ENCODE measurements at places on chromosomes 12 and 14.

- DNase-seq, result no peak
Observed at GRCh38 chr12:125704803-125705202, 639.6 kb downstream of the AACS start.

GRCh38 chr14:73953731-73954130 is 3.6 kb downstream of the COQ6 start:
- DNase-seq, result no peak

GRCh38 chr12:23350808-23351207 is 598.7 kb downstream of the SOX5 start:
- DNase-seq, result no peak

GRCh38 chr12:56998981-56999380 is 7.4 kb downstream of the ZBTB39 start:
- no peak for DNase-seq

- DNase-seq, result no peak
Observed at GRCh38 chr14:33780035-33780434, 170.8 kb downstream of the EGLN3 start.

DNA sequence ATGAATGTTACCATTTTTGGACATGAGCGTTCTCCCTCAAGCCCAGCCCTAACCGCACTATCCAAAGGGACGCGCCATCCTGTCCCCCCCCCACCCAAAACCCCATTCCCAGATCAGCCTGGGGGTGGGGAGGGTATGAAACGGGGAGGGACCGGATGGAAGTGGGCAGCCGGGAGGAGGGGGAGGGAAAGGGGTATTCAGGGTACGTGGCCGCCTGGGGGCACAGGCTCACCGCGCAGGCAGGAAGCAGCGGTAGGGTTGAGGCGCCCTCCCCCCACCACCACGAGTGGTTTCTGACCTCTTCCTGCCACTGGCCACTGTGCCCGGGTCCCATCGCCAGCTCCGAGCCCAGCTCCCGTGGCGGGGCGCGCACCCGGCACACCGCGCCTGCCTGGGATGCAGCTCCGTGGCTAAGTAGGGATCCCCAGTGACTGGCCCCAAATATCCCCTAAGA is 1.4 kb downstream of the ACTN1 start:
- DNase-seq, result no peak

DNA sequence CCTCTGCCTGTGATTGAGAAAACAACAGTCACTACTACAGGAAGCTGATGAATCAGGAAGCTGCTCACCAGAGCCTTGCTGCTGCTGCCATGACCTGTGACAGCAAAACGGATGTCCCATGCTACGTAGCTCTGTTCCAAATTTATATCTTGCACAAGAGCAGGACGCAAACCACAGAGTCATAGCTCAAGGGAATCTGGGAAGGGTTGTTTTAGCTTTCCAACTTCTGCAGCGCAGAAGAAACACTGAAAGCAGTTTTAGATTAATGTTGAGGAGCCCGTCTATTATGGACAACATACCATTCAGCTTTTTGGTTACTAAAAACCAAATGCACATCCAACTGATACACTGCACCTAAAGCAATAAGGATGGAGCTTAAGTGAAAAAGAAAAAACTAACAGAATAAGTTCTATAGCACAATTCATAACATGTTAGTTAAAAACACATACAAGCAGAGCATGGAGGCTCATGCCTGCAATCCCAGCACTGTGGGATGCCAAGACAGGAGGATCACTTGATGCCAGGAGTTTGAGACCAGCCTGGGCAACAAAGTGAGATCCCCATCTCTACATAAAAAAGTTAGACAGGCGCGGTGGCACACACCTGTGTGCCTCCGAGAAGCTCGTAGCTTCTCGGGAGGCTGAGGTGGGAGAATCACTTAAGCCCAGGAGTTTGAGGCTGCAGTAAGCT is 1.7 kb upstream of the ANKRD33 start:
- DNase-seq, result no peak

GRCh38 chr12:114834621-114835020 is 150.6 kb upstream of the TBX3 start:
- no peak for DNase-seq
